Kasumi-1 (cell line): ENCODE measurements at places on chromosomes 7 and 10.
A peak's percentile ranks its signal among the peaks of the same experiment; 100 is the strongest.

DNA sequence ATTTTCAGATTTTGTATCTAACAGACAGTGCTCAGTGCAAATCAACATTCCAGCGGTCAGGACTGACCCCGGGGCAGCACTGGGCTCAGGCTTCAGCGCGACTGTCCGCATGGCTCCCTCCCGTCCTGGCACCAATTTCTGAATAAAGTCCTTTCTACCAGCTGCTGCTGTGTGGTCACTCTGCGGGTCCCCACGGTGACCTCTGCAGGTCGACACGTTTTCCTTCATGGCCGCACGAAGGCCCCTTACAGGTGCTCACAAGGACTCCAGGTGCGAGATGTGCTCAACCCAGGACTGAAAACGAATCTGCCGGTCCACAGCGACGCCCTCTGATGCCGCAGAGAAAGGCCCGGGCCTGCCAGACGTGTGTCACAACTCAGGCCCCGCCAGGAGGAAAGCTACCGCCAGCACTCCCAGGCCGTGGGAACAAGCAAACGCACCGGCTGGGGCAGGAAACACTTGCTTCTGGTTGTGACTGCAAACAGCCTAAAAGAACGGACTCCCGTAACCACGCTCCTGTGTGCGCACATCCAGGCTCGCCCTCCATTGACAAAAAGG, 3.7 kb upstream of the UTF1 start:
- DNase-seq: no peak

DNA sequence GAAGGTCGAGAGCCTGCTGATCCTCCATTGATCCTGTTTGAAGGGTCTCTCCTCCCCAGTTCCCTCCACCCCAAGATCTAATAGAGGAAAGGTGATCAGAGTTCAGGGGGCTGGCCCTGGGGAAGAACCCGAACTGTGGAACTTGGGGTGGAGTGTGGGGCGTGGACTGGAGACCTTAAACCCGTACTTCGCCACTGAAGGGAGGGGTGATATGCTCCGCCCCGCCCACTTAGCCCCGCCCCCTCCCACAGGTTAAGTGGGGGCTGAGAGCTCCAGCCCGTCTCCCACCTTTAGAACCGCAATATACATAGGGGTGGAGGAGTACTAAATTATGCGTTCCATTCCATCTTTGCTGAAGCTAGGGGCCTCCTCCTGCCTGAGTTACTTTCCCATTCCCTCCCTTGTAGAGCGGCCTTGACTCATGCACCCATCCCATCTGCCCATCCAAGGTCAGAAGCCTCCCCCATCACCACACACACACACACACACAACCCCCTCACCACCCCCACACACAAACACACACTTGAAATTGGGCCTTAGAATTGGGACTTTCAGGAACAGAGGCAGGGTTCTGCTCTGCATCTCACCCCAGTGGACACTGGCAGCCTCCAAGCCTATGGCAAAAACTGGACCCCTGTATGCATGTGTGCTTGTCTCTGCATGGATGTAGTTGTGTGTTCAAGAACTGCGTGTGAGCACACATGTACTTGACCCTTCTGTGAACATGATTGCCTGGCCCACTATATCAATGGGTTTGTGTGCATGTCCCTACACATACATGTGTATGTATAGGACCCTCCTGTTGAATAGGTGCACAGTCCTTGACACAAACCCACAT, 991 bp downstream of the SEMA4G start:
- no peak for DNase-seq

- no peak for DNase-seq
Measured at GRCh38 chr7:30154111-30154587, 19.4 kb downstream of the MTURN start.

- DNase-seq: no peak
Measured at GRCh38 chr7:42964849-42965805, 33.0 kb downstream of the MRPL32 start.

DNA sequence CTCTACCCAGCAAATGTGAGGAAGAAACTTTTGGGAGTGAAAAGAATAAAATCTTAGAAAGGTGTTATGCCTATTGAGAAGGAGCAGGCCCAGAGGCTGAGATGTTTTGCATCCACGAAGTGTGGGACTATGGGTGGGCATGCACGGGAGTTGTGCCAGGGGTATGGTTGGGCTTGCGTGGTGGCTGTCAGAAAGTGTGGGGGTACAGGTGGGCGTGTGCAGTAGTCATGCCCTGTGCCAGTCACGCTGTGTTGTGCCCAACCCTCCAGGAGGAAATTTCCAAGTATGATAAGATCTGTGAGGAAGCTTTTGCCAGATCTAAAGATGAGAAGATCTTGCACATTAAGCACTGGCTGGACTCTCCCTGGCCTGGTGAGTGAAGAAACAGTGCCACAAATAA, 52.9 kb upstream of the ZMIZ2 start:
- DNase-seq: no peak

- DNase-seq: no peak
Measured at GRCh38 chr10:5563991-5564536, 39.3 kb downstream of the CALML3 start.

DNA sequence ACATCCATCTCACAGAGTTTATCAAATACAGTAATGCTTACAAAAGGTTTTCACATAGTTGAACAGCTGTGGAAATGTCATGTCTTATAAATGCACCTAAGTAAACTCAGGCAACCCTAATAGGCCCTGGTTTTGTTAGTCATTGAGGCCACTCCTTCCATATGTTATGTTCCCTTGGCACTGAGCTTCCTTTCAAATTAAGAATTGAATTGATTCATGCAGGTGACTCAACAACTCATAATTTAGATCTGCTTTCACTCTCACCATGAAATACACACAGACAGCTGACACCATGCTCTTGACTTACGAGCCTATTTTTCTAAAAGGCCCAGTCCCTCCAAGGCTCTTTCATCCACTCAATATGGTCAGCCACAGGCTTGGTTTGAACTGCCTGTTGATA, 476.9 kb downstream of the KCNMA1 start:
- DNase-seq: no peak

- DNase-seq: no peak
Measured at GRCh38 chr10:122495406-122496340, 34.3 kb downstream of the HTRA1 start.

GRCh38 chr10:133421336-133422222, 2.8 kb downstream of the SPRN start:
- DNase-seq: no peak

GRCh38 chr10:26381986-26382385, 56.2 kb upstream of the APBB1IP start:
- DNase-seq: no peak

DNA sequence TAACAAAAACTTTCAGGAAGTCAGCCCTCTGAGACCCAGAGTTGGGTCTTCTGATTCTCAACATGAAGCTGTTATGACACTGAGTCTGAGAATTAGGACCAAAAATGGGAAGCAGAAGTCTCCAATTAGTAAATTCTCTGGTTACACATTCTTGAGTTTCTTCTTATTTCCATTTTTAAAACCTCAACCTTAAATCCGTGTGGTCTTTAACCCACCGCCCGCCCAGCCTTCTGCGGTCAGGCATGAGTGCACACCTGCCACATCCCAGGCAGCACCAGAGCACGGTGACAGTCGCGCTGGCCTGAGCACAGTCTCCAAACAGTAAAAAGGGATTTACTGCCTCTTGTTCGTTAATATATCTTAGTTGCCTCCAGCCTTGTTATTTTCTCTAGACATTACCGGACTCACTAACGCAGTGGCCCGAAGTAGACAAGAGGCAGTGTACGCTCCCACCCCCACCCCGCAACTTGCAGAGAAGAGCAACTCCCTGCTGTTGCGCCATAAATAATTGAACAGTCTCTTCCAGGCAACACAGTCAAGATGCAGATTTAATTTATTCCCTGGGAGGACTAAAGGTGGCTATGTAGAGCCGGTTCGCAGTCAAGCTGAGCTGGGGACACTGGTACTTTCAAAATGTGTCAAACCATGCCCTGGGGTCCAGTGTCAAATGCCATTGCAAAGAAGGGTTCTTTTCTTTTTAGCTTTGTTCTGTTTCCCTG, 147.0 kb upstream of the CELF2 start:
- DNase-seq: no peak

DNA sequence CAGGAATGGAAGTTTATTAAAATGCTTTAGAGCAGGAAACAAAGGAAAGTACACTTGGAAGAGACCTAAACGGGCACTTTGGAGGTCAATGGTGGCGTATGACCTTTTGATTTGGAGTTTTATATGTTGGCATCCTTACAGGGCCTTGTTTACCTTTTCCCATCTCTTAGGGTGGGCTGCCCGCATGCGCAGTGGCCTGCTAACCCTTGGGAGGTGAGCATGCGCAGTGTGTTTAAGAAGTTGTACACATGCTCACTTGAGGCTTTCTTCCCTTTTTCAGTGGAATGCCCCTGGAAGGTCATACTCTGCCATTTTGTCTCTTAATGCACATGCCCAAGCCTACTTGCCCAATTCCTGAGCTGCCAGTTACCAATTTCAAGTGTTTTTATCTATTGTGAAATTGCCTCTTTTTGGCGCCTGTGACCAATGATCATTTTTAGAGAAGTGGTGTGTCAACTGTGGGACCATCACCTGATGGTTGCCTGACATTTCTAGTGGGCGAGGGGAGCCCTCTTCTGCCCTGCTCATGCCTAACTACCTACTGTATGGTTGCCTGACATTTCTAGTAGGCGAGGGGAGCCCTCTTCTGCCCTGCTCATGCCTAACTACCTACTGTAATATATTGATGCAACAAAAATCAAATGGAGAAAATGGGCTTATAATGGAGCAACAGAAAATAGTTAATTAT, 138.0 kb downstream of the PPP1R9A start:
- DNase-seq: no peak

DNA sequence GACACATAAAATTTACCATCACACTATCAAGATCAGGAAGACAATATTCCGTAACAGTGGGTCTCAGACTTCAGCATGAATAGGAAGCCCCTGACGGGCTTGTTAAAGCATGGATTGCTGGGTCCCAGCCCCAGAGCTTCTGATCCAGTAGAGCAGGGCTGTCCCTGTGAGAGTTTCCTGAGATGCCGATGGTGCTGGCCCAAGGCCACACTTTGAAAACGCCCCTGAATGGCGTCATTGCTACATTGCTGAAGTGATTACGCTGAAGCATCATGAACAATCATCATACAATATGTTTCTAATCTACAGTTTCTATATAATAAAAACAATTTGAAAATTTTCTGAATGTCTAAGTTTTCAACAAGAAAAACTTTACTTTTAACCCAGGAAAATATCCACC, 38.0 kb upstream of the TMEM72 start:
- no peak for DNase-seq

DNA sequence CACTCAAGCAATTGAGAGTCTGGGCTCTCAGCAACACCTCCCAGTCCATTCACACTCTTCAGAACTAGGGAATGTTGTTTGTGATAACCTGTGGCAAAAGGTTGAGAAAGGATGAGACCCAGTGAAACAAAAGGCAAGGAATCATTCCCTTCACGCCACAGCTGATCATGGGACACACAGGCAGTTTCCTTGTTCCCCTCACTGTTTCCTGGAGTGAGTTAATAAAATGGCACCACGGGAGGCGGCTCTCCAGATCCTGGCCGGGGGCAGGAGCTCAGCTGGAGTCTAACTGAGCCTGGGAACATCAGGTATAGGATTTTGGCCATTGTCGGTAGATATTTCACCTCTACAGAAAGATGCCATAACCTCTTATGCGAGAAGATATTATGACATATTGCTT, 107.3 kb upstream of the FAM171A1 start:
- DNase-seq: no peak

DNA sequence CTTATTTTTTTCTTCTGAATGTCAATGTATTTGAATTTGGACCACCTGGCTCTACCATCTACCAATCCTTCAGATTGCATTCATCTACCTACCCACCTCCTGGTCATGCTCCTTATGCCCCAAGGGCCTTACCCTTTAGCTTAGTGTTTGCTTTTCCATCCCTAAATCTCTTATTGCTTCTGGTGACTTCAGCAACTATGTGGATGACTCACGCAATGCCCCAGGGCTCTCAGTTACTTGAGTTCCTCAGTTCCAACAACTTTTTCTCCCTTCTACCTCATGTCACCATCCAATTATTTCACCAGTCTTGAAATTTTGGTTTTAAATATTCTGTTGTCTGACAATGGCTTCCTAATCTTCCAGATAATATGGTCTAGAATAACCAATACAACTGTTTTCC, 118.9 kb downstream of the CFAP58 start:
- DNase-seq: no peak

- no peak for DNase-seq
Measured at GRCh38 chr7:6385110-6385781, 62.5 kb downstream of the DAGLB start.

- no peak for DNase-seq
Measured at GRCh38 chr7:1040790-1041189, 3.6 kb upstream of the GPR146 start.

GRCh38 chr10:95431900-95432342, 129.2 kb downstream of the SORBS1 start:
- no peak for DNase-seq

DNA sequence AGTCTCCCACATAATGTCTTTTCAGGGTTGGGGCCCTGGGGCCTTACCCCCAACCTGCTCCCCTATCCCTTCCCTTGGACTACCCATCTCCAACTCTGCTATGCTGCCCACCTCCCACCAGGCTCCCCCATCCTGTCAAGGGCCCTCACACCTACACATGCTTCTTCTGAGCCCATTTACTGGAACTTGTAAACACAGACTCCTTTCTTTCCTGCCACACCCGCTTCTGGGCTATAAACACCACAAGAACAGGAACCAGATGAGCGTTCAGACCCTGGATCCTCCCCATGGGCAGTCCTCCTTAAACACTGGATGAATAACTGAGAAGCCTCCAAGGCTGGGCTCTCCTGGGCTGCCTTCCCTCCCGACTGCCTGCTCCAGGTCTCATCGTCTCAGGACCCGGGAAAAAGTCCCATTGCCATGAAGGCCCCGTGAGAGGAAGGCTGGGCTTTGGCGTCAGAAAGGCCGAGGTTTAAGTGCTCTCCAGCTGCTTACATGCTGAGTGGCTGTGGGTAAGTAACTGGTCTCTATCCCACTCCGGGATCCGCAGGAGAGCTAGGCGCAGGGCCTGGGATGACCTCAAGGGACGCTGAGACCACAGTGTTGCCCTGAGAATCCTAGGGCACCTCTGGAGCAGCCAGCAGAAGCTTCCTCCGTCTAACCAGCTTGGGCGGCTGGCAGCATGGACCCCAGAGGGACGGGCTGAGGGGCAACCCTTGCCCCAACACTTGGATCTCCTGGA, 15.6 kb upstream of the CRHR2 start:
- DNase-seq: no peak

DNA sequence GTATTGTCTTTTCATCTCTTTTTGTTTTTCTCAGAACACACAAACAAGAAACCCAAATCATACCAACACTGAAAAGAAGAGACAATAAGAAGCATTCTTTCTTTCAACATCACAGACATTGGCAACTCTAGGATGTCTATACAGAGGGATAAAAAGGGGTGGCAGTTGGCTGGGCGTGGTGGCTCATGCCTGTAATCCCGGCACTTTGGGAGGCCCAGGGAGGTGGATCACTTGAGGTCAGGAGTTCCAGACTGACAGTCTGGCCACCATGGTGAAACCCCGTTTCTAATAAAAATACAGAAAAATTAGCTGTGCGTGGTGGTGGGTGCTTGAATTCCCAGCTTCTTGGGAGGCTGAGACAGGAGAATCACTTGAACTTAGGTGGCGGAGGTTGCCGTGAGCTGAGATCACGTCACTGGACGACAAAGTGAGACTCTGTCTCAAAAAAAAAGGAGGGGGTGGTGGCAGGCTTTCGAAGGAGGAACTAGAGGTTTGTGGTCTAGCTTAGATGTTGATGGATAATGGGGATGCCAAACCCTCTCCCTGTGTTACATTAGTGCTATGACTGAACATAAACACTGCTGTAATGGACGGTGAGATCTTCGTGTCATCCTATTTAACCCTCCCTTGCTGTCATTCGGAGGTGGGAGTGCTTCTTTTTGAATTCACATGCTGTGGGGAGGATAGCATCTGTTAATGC, 9.4 kb downstream of the CNNM2 start:
- DNase-seq: peak; percentile 96
